Activated T-helper 1 cell treated with anti-CD3 and anti-CD28 coated beads, Interleukin-2, amount 50 U/mL, for 16 hours (primary cell): ENCODE measurements at places on chromosomes 12 and 14.

DNA sequence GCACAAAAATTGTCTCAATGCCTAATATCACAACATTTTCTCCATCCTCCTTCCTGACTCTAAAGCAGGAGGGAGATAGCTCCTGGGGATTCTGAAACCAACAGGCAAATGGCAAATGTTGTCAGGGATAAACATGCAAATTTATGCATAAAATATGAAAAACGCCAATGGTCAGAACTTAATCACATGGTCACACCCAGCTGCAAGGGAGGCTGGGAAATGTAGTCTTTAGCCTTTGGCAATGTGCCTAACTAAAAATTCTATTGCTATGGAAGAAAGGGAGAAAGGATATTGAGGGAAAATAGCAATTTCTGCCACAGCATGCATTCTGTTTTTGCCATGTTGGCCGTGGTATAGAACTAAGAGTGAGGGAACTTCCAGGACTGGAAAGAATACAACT lies 11.7 kb upstream of the OASL start:
- no peak for DNase-seq

DNA sequence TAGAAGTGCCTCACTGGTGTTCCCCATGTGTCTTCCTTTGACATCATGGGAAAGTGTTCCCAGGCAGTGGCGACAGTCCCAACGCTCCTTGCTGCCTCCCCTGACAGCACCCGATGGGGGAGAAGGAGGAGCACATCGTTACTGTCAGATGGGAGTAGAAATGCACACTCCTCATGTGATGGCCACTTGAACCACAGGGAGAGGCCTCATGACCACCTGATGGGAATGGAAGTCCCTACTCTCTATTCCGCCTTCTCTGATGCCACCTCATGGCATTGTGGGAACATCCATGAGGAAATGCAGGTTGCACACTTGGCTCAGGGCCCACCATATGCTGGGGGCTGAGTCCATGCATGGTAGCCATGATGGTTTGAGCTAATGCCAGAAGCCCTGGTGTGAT lies 14.3 kb upstream of the CORO1C start:
- no peak for DNase-seq

GRCh38 chr12:2138871-2139308 lies 86.1 kb downstream of the CACNA1C start:
- no peak for DNase-seq

DNA sequence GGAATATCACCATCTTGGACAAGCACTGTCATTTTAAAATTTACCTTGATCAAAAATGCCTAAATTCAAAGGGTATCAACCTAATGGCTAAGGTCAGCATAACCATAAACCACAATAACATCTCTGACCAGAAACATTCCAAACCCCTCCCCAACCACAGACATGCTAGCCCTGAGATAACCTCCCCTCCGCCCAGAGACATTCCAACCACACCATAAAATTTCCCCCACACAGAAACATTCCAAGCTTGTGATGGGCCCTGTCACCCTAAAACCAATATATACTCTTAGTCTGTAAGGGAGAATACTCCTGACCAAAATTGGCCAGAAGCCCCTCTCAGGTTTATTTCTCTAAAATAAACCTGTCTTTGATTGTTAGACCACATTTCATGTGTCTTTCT lies 17.7 kb downstream of the EPYC start:
- no peak for DNase-seq

- no peak for DNase-seq
Measured at GRCh38 chr12:6980740-6981139, 10.0 kb downstream of the EMG1 start.

GRCh38 chr14:55377236-55377635 lies 34.4 kb downstream of the ATG14 start:
- no peak for DNase-seq
